Spinal cord (tissue), 10 donors: ENCODE measurements at places on chromosomes 2 and 18.

- DNase-seq, result no peak
Observed at GRCh38 chr2:224688997-224689396, 27.2 kb downstream of the CCDC195 start.

DNA sequence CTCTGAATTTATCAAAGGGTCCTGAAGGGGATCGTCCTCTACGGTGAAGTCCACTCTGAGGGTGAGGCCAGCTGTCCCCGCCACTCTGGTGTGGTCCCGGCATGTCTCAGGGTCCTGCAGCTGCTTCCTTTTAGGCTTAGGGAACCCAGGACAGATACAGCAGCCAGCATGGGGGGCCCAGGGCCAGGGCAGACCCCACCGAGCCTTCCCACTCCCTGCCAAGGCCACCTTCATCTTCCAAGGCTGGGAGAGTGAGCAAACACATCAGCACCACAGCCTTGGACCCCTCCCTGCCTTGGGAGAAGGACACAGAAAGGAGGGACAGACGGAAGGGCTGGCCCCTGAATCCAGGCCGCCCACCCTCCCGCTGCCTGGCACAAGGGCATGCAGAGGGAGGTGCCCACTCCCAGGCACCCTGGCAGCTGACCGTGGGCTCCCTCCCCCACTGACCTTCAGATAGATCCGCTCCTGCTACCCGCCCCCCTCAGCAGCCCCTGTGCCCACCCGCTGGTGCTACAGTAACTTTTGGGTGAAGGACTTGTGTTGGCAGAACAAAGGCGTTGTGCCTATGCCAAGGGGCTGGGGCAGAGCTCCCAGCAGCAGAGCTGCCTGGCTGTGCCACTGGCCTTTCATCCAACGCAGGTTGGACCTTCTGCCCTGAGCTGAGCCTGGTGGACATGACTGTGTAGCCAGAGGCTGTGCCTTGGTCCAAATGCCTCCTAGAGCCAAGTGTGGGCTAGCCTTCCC is 7.6 kb downstream of the CYP26B1 start:
- no peak for DNase-seq

GRCh38 chr2:98821629-98822135 is 90.8 kb upstream of the MGAT4A start:
- DNase-seq, result no peak

- DNase-seq, result no peak
Observed at GRCh38 chr2:58107803-58108710, 61.5 kb downstream of the VRK2 start.

DNA sequence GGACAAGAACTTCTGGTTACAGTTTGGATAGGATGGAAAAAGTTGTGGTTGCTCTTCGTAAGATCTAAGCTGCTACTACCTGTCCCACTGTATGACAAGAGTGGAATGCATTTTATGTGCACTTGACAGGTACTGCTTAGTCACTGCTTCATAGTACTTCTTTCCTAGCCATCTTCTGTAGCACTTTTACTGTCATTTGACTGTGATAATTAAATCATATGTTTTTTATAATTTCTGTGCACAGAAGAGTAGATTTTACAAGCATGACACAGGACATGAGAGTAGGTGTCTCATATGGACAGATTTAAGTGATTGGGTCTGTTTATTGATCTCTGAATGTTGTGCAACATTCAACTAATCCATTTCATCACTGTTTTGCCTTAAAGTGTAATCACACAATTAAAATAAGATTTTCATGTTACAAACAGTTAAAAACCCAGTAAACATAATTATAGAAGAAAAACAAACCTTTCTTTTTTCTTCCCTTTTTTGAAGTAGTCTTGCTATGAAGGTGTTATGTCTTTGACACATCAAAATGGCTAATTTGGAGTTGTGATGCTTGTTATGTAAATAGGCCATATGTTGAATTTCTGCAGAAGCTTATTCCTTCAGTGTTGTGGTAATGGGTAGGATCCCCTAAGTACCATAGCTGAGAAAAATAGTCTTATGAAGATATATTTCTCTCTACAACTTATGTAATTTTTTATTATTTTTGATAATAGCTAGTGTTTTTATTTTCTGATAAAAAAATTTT is 3.0 kb downstream of the SPATS2L start:
- no peak for DNase-seq

- no peak for DNase-seq
Observed at GRCh38 chr2:177355874-177356273, 36.7 kb upstream of the AGPS start.

GRCh38 chr2:11558214-11558886 is 24.5 kb downstream of the GREB1 start:
- DNase-seq, result no peak

GRCh38 chr2:25245141-25245540 is 76.8 kb upstream of the POMC start:
- DNase-seq, result no peak

DNA sequence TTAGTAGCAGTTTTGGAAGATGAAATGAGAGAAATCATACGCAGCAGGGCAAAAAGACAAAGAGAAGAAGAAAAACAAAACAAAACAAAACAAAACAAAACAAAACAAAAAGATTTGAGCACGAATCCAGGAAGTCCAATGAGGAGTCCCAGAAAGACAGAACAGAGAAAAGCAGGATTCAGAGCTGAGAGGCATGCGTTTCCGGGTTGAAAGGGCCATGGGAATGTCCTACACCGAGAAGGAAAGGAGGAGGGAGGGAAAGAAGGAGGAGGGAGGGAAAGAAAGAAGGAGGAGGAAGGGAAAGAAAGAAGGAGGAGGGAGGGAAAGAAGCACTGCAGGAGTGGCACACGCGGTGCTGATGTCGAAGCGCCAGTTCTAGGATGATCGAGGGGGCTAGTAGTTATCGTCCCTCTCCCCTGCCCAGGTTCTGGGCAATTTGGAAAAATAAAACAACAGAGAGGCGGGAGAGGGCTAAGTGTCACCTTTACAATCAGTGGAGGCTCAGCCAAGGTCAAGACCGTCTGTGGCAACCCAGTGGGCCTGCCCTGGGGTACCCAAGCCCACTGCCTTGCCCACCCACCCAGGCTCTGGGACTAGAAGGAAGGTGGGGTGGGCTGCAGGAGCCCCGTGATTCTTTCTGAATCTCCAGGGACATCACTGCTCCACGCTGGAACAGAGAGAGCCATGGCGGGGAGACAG is 68.4 kb downstream of the TWIST2 start:
- DNase-seq, result no peak

DNA sequence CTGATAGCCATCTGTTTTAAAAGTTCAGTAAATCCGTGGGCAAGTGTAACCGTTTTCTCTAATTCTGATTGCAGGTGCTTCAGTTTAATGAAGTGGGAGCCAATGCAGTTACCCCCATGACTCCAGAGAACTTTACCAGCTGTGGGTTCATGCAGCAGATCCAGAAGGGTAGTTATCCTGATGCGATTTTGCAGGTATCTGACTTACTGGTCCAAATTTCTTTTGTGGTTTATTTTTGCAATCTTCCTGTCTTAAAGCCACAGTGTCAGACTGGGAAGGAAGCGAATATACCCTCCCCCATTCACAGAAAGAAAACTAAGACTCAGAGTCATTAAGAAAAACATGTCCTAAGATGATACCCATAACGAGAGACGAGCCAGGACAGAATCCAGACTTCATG is 7.7 kb downstream of the SERPINB2 start:
- no peak for DNase-seq

DNA sequence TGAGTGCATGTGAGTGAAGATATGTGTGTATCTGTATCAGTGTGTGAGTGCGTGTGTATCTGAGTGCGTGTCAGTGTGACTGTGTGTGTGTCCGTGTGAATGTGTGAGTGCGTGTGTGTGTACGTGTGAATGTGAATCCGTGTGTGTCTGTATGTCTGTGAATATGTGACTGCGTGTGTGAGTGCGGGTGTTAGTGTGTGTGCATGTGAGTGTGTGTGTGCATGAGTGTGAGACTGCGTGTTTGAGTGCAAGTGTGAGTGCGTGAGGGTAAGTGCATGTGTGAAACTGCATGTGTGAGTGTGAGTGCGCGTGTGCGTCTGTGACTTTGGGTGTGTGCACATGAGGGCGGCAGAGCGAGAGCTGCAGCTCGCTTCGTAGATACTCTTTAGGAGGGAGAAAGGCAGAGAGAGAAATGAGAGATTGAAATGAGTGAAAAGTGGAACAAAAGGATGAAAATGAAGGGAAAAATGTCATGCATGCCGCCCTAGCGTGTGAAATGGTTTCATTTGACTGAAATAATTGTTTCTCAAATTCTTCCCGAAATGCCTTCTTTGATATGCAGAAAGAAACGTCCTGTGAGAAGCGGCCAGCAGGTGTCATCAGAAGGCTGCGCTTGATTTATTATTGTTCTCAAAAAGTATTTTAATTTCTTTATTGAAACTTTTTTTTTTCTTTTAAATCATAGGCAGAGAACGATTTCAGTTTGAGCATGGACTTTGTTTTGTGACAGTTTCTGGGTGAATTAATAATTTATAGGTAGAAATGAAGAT is 25.6 kb downstream of the ZNF407 start:
- no peak for DNase-seq

DNA sequence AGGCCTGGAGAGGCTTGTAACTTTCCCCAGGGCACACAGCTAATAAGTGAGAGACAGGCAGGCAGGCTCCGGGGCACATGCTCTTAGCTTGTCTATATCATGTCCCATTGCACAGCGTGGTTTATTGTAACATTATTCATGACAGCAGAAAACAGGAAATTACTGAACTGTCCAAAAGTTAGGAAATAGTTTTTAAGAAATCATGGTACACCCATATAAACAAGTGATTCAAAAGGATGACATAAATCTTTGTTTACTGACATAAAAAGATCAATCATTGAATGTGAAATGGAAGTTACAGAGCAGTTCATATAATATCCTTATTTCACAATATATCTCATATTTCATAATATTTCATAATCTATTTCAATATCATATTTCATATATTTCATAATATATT is 34.3 kb upstream of the TXNDC2 start:
- no peak for DNase-seq

- no peak for DNase-seq
Observed at GRCh38 chr2:160205505-160205904, 5.4 kb upstream of the ITGB6 start.

GRCh38 chr2:236675526-236675925 is 105.9 kb downstream of the ACKR3 start:
- no peak for DNase-seq

DNA sequence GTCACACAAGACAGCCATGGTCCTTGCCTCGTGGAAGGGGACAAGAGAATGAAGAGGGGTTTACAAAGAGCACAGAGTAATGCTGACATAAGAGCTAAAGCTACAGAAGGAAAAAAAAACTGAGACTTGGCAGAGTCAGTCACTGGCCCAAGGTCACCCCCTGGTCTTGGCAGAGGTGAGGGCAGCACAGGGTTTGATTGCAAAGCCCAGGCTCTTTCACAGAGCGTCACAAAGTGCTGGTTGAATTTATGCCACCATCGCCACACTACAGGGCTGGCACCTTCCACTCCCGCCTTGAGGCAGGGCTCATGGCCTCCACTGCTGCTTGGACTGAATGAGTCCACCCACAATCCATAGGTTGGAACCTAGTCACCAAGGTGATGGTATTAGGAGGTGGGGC is 190.2 kb downstream of the INHBB start:
- no peak for DNase-seq

DNA sequence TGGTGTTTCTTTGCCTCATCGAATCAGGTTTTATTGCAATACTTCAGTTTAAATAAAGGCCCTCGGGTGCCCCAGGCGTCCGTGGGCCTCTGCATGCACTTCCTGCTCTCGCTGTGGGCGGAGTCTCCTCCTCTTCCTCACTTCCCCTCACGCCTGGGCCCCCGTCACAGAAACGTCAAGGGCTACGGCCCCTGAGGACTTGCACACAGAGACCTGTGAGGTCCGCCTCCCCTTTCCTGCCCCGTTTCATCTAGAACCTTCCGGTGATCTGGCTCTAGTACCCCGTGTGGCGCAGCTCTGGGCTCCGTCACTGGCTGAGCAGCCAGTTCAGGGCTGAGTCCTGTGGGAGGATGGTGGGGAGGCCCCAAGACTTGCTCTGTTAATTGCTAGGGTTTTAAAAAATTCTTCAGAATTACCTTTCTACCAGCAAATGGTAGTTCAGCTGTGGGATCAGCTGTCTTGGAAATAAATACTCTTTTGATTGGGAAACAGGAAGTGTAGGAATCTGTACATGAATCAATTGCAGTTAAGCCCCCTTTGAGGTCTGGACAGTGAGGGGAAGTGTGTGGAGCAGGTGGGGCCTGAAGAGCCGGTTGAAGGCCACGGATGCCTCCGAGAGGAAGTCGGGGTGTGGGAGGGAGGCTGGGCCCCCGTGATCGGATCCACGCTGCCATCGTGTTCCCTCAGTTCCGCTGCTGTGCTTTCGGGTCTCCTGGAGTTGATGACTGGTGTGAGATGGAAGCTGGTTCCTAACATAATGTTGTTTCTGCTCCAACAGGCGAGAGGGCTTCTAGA is 10.2 kb downstream of the NFATC1 start:
- no peak for DNase-seq

GRCh38 chr2:161102770-161103450 is 57.3 kb upstream of the TANK start:
- no peak for DNase-seq

GRCh38 chr2:240551811-240552210 is 6.0 kb downstream of the ANKMY1 start:
- no peak for DNase-seq

DNA sequence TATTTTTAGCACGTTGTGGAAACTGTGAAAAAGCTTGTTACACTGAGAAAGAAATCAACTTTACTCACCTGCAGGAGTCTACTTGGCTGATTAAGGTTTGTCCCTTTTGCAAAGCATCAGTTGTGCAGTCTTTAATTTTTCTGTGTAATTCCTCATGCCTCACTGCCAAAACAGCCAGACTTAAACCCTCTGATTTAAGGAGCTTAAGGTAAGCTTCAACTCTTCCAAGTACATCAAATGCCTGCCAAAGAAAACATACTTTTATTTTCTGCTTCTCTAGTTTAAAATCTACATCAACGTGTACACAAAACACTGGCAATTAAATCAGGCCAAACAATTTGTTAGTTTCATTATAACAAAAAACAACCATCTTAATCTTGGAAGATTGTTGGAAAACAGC is 98.0 kb upstream of the TTN start:
- no peak for DNase-seq

- peak; percentile 56 for DNase-seq
Observed at GRCh38 chr2:140643761-140644187, 1487.0 kb downstream of the LRP1B start.

GRCh38 chr2:68837164-68837860 is 33.9 kb downstream of the BMP10 start:
- no peak for DNase-seq

DNA sequence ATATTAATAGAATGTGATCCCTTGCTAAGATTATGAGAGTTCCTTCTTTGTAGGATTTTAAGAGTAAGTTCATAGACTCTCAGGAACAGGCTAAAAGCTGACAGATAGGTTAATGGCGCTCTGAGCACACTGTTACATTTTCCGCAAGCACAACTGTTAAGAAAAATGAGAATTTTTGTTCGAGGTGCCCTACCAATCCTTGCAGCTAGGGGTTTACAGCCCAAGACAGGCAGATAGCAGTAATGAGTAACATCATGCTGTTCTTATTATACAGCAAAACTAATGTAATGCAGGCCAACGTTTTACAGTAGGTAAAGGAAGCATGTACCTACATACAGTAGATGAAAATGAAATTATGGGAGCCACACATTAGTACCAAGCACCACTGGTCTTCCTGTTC is 11.2 kb upstream of the BOD1L2 start:
- DNase-seq, result no peak

- no peak for DNase-seq
Observed at GRCh38 chr18:51660188-51660715, 462.8 kb upstream of the MEX3C start.
